ENCODE measurements at places on chromosomes 7 and 10.

GRCh38 chr7:123022576-123022975 is 27.1 kb upstream of the TAS2R16 start:
- DNase-seq, result no peak

- DNase-seq, result no peak
Observed at GRCh38 chr10:101529725-101530553, 58.1 kb downstream of the POLL start.

GRCh38 chr7:141558544-141559183 is 7.5 kb downstream of the AGK start:
- no peak for DNase-seq

- peak; percentile 82 for DNase-seq
Observed at GRCh38 chr10:124992462-124993344, 50.8 kb downstream of the ZRANB1 start.

DNA sequence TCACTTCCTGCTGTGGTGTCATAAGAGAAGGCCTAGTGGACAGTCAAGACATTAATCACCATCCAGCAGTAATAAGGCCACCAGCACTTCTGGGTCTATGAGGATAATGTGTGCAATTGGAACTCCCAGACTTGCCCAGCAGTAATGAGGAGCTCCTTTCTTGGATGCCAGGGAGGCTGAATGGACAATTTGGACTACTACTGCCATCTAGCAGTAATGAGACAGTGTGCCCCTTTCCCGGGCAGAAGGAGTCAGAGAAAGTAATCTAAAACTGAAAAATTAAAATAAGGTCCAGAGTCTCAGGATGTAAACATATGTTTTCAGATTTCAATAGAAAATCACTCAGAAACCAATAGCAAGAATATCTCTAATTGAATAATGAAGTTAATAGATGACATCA is 400.4 kb downstream of the CDC14C start:
- no peak for DNase-seq

- no peak for DNase-seq
Observed at GRCh38 chr7:55477781-55478374, 94.4 kb downstream of the VOPP1 start.

DNA sequence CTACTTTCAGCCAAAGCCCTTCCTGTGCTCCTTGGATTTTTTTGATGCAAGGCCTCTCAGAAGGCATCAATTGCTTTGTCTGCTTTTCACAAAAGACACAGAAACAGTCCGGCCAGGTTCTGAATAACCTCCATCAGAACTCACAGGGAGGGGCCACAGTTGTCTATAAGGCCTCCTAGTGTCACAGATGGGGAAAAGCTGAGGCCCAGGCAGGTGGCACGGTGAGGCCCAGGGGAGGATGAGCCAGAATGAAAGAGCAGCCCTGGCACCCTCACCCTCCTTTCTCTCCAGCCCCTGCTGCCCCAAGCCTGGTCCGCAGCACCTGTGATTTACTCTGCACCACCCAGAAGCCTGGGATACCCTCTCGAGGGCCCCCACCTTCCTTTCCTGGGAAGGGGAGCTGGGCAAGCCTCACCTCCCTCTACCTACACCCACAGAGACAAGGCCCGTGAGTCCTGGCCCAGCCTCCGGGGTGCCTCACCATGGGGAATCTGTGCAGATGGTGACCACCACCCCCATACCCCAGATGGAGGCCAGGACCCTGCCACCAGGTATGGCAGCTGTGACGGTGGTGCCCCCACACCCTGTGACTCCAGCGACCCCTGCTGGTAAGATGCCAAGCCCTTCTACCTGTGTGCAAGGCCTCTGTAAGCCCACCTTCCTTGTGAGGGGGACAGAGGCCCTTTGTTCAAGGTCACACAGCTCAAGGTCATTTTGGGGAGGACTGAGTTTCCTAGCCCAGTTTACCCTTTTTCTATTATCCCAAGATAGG is 26.2 kb upstream of the ZNF467 start:
- DNase-seq, result peak; percentile 51

DNA sequence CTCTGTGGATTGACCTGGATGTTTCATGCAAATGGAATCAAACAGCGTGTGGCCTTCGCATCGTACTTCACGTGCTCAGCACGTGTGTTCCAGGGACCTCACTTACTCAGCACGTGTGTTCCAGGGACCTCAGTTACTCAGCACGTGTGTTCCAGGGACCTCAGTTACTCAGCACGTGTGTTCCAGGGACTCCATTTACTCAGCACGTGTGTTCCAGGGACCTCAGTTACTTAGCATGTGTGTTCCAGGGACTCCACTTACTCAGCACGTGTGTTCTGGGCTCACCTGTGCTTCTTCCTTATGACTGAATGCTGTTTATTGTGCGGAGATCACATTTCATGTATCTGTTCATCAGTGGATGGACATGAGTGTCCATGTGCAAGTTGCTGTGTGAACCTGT is 22.0 kb downstream of the INPP5A start:
- no peak for DNase-seq

GRCh38 chr7:38000272-38000671 is 79.8 kb downstream of the EPDR1 start:
- DNase-seq, result no peak

DNA sequence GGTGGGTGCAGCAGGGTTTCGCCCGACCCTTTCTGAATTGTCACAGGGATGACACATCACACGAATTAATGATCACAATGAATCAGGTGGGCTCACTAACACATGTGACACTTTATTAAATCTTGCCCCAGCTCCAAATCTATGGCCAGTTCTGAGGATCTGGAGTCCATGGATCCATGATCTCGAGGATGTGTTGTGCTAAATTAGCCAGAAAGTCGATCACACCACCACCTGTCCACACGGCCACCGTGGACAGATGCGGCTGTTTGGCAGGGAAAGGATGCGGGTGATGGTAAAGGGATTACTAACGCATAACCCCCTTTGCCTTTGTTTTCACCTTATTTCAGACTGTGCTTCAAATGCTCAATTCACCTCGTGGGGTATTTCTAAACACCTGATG is 96.4 kb downstream of the COBL start:
- DNase-seq, result no peak

DNA sequence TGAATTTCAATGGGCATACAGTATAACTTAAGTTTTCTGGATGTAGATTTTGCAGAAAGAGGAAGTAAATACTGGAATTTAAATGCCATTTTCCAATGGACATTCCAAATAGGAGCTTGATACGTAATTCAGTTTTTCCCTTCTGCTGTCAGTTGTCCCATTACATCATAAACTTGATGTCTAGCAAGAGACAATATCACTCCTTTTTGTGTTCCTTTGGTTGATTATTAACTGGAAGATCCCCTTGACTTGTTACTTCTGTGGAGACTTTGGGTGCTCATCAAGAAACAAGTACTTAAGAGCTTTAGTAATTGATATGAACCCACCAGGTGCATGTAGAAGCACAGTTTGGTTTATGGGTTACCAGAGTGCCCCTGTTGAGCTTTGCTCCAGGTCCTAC is 116.1 kb downstream of the ST7 start:
- DNase-seq, result no peak

- DNase-seq, result peak; percentile 15
Observed at GRCh38 chr7:96401200-96401599, 79.3 kb upstream of the SLC25A13 start.

DNA sequence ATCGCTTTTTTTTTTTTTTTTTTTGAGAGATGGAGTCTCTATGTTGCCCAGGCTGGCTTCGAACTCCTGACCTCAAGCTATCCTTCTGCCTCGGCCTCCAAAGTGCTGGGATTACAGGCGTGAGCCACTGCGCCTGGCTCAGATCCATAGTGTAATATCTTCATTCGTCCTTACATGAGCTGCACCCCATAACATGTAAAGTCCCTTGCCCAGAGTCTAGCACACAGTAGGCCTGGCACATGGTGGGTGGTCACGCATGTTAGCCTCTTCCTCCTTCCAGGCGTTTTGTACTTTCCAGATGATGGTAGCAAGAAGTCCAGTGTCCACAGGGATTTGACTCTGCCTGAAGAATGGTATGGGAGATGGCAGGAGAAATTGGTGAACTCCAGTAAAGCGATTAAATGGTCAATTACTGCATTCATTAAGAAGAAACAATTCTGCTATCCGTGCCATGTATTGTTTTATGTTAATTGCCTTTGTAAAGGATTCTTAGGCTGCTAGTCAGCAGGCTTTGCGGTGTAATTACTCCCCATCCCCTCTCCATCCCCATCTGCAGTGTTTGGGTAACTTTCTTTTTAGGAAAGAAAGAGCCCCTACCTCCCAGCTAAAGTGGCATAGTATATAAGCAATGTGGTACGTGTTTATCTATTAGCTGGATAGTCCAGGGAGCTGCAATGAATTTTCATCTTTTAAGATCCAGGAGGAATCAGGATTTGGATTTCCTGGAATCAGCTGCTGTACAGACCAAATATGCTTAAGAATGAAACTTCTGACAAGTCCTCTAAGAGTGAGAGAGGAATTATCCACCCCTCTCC is 1.2 kb downstream of the TPST1 start:
- DNase-seq, result peak; percentile 26

Measured in eye (tissue), 1 donor.